ENCODE measurements at places on chromosomes 4 and X.

DNA sequence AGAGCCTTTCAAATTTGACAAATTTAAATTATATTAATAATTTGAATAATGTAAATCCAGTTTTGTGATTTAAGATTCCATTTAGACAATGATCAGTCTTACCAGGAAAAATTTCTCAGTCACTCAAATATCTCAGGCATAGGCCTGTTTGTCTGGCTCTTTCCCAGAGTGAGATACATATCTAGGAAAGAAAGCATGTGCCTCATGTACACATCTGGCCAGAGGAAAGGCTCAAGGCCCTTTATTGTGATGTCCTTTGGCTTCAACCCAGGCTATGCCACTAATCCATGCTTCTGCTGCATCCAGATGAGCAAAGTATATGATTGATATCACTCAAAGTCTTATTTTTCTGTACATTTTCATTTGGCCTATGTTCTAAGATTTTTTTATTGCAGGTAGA is 473.3 kb upstream of the ADGRL3 start:
- DNase-seq: no peak

- no peak for DNase-seq
Observed at GRCh38 chr4:72319601-72320021, 249.4 kb downstream of the ADAMTS3 start.

DNA sequence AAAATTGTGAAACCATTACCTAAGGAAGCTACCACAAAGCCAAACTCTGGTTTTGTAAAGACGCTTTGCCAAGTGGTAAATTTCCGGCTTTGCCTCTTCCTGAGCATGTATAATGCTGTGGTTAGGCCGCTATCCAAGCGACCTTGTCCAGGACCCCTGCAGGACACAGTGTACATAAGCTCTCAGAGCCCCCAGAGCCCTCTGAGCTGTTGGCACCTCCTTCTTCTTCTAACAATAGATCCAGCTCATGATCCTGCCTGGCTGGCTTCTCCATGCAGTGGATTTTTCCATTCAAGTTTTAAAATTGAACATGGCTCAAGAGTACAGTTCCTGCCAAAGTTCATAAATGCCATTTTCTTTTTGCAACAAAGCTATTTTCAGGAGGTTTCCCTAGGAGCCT is 326.7 kb downstream of the MAPK10 start:
- no peak for DNase-seq

GRCh38 chrX:115372152-115372551 is 82.6 kb downstream of the LUZP4 start:
- DNase-seq: no peak

DNA sequence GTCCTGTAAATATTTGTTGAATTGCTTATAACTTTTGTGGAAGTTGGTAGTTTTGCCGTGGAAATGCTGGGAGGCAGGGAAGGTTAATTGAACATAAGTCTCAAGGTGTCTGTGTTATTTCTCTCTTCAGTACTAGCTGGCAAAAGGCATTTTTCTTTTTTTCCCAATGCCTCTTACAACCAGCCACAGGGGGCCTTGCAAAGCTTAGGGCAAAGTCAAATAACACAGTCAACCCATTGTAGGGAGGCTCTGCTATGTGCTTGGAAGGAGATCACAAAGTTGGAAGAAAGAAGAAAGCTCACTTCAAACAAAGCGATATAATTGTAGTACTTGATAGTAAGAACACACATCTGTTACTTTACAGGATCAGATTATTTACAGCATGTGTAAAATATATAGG is 802.6 kb downstream of the PDHA2 start:
- DNase-seq: no peak

- DNase-seq: no peak
Observed at GRCh38 chrX:85573801-85574200, 194.3 kb upstream of the POF1B start.

DNA sequence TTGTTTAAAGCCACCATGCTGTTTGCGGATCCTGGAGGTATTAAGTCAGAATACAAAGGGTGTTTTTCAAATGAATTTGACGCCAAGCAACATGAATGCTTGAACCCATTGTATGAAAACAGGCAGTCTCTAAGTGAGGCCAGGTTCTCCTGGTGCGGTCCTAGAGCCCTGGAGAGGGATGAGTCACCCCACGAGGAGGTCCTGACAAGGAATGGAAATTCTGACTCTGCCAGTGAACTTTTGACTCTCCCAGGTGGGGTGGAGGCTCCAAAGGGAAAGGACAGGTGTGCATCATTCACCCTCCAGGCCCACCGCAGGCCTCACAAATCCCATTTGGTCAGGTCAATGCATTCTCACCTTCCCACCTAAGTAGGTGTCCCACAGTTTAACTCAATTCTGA is 1.5 kb downstream of the TRIM2 start:
- peak; percentile 60 for DNase-seq

GRCh38 chrX:40082447-40083119 is 15.2 kb downstream of the BCOR start:
- DNase-seq: peak; percentile 16

GRCh38 chrX:120791013-120791643 is 84.5 kb downstream of the CT47B1 start:
- DNase-seq: peak; percentile 10

DNA sequence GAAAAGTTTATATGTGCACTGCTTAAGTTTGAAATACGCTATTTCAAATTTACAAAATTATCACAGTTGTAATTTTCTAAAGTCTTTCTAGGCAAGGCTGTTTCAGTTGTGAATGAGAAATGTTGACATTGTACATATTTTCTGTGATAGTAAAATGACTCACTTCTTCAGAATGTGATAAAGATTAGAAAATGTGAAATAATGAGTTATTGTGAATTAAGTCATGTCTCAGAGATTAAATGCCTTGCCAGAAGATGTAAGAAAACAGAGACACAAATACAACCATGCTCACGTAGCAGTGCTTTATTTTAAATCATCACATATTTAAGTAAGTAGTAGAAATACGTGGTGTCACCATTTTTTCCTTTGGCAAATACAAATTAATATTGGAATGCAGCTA is 768 bp downstream of the CLCN4 start:
- no peak for DNase-seq

GRCh38 chr4:161900110-161900509 is 263.7 kb downstream of the FSTL5 start:
- no peak for DNase-seq

DNA sequence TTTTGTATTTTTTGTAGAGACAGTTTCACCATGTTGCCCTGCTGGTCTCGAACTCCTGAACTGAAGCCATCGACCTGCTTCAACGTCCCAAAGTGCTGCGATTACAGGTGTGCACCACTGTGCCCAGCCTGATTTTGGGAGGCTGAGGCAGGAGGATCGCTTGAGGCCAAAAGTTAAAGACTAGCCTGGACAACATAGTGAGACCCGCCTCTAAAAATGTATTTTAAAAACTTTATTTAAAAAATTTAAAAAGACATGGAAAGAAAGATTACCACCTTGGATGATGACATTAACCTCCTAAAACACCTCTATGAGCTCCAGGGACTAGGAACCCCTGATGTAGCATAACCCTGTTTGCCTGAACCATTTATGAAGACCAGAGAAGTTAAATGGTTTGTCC is 5.8 kb upstream of the BBS7 start:
- DNase-seq: no peak

DNA sequence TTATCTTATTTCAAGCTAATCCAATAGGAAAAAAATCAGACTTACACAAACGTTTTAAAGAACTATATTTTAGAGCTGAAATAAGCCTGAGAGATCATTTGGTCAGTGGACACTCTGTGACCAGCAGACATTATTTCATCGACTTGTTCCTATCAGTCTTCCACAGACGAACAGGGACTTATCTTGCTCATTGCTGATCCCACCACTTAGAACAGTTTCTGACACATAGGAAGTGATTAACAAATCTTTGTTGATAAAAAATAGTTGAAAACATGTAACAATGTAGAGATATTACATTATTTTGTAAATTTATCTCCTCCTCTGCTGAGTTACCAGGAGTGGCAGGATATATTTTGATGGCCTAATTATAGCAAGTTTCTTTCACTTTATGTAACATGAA is 65.8 kb downstream of the TAPT1 start:
- DNase-seq: no peak

GRCh38 chr4:4659871-4660651 is 118.2 kb upstream of the STX18 start:
- DNase-seq: no peak

DNA sequence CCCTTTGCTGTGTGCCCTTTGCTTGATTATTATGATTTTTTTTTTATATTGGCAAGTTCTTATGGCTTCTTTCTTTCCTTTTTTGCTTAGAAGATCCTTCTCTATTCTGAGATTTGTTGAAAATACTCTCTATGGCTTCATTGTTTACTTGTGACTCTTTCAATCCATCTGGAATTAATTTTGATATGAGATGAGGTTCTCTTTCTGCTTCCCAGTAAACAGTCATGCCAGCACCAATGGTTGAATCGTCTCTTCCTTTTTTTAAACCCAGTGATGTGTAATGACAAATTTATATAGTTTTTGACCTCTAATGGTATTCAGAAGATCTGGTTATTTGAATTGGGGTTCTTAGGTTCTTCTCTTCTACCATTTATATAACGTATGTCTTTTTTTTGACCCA is 121.8 kb downstream of the ARHGAP10 start:
- no peak for DNase-seq

DNA sequence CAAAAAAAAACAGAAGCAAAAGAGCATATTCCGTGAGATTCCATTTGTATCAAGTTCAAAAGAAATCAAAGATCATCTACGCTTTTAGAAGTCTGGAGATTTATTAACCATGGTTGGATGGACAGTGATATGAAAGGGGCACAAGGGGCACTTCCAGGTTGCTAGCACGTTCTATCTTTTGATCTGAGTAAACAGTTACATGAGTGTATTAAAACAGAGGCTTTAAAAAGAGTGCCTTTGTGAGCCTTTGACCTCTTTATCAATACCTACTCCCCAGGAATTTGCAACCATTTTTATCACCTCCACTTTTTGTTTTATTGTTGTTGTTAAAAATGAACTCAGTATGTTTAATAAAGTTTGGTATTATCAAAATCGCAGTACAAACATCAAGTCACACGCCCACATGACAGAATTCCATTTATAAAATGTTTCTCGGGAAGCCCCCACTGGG is 72.4 kb upstream of the UCP1 start:
- no peak for DNase-seq

DNA sequence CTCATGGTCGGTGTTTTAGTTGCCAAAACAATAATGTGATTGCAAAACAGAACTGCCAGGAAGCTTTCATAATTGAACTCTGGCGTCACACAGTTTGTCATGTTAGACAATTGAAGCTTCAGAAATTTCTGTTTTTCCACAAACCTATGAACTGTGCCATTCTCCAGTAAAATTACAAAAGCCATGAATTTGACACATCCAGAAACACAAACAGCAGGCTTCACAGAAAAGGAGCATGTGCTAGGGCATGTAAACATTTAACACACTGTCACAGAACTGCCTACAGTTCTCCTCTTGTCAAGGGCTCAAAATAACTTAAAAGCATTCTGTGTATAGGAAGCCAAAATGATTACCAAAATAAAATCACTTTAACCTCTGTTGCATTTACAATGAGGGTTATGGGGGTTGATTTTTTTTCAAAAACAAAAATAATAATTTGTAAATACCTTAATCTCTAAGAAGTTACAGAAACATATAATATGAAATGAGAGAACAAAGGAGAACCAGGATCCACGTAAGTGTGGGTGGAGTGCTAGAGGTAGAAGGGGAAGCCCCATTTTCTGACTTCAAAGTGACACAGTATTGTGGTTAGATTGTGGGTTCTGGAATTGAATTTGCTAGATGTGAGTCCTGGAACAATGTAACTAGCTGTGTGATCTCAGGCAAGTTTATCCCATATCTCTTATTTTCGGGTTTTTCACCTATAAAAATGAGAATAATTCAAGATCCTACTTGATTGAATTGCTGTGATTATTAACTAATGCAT is 295.0 kb downstream of the CENPC start:
- no peak for DNase-seq

DNA sequence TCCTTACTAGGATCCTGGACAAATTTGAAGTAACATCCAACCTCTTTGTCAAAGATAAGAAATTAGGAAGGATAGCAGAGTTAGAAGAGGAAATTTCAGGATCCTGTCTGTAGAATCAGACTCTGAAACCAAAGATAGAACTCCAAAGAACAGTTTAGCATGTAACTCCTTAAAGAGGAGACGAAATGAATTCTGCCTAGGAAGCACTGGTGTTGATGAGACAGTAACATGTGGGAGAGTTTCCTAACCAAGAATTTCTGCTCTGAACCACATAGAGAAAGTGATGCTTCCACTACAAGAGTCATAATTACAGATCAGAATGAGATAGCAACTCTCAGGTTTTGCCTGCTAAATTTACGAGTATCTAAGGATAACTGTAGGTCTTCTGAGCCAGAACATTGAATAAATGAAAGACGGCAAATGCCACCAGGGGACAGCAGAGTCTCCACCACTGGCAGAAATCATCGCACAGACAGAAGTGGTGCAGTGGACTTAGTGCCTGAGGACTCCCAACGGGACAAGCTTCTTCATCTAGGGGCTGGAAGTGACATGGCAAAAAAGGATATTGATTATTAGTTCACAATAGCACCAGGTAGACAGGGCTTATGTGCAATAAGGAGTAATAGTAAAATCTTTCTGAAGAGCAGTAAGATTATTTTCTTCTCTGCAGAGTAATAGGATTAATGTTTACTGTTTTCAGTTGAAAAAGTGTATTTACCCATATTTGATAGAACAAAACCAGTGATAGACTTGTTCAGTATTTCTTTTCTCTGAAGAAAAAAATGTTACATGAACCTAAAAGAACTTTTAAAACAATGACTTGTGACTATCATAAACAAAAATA is 6.7 kb upstream of the PPID start:
- peak; percentile 61 for DNase-seq

- peak; percentile 33 for DNase-seq
Observed at GRCh38 chr4:38069271-38069760, 109.1 kb downstream of the PTTG2 start.

DNA sequence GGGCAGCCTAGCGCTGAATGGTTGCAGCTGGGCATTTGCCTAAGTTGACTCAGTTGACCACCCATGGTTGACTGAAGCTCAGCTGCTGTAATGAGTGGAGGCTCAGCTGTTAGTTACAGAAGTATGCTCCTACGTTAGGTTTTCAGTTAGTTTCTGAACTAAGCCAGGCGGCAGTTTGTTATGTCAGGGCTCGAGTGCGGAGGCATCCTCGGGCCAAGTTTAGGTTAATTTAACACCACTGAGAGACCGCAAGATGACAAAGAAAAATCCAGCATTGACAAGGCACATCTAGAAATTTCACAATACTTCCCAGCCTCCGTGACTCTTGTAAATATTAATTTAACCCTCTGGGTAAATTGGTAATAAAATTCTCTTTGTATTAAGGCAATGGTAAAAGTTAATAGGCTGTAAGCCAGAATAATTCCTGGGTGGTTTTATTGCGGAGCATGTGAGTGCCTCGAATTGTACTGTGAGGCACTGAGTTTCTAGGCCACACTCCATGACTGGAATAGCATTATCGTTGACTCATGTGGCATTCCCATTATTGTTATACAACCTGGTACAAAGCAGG is 33.1 kb upstream of the CDKN2AIP start:
- DNase-seq: no peak

DNA sequence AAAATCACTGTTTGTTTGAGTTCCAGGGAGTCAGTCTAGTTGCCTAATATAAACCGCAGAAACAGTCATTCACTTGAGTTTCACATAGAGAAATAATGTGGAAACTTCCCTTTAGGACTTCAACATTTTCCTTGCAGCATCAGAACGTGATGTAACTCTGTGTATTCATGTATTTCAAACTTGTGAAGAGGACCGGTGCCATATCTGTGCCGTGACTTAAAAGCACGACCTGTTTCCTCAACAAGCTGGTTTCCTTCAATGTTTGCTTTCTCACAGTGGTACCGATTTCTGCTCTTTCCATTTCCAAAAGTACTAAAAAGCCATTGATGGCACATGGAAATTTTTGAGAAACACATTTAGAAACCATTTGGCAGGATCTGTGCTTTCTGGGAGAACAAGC is 166.6 kb upstream of the RAPGEF2 start:
- no peak for DNase-seq

- DNase-seq: no peak
Observed at GRCh38 chr4:16606691-16607090, 291.8 kb downstream of the LDB2 start.
